ENCODE measurements at places on chromosomes 2 and 18. TPM values are rescaled to one million over a fixed set of nuclear protein-coding genes. Genes with fewer than 3 reads are reported as not detected.

DNA sequence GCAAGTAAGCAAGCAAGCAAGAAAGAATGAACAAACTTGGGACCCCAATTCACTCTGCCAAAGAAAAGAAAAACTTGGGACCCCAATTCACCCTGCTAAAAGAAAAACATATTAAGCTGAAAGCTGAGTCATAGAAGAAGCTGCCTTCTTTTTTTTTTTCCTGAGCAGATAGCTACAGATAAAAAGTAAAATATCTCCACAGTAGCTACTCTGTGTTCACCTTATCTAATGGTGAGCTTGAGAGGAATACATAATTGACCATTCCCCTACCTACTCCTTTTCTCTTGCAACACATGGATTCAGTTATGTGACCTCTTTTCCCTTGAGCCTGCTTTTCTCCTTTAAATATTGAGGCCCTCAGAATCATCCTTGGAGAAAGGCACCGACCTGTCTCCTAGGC lies 63.0 kb downstream of the MCFD2 start:
- DNase-seq: no peak
- H3K4me3 ChIP-seq: no peak overlapping the region
- H3K27ac ChIP-seq: no peak overlapping the region
- no peaks in the 10 kb centered on the region for H3K4me1 ChIP-seq

GRCh38 chr2:203987959-203988358 lies 51.4 kb downstream of the ICOS start:
- H3K36me3 ChIP-seq: no peaks in the 10 kb centered on the region
- H3K27ac ChIP-seq: peak overlapping the region; percentile 95
- peaks cover 24% of the 10 kb centered on the region for H3K4me1 ChIP-seq

Gene MYO3B
- total RNA-seq: 0.16 TPM

- H3K36me3 ChIP-seq: no peaks in the 10 kb centered on the region
- DNase-seq: no peak
- H3K4me1 ChIP-seq: no peaks in the 10 kb centered on the region
- peaks cover 18% of the 10 kb centered on the region for H3K27me3 ChIP-seq
- no peak overlapping the region for H3K27ac ChIP-seq
These were observed 226.9 kb downstream of the VAPA start for GRCh38 chr18:10140461-10141282.

Gene SERPINB11
- total RNA-seq: not detected

DNA sequence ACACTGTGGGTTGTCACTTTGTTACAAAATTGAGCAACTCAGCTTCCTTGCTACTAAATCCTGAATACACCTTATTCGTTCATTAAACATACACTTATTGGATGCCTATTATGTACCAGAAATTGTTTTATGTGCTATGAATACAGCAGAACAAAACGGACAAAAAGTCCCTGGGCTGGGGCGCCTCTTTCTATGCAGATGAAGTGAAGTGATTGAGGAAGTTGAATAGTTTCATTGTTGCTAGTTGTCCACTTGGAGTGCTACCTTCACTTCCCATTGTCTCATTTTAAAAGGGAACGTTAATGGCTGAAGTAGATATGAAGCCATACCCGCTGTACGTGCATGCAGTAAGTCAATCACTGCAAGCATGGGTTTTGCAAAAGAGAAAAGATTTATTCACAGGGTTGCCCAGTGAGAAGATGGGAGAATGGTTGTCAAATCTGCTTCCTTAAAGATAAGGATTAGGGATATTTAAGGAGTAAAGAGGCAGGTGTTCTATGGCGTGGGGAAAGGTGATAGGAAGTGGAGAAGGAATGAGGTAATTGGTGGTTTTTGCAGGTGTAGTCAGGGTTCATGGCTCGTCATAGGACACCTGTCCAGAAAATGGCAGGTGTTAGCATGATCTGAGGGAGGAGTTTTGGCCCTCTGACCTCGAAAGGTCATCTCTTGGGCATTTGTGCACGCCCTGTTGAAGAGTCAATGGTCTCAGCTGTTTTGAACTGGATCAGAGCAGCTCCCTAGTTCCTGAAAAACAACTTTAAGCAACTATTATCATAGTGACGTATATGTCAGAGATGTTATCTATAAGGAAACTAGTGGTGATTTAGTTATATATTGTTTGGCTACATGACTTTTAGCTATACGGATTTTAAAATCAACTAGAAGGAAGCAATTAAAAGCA lies 23.5 kb downstream of the TRPM8 start:
- no peaks in the 10 kb centered on the region for H3K36me3 ChIP-seq
- no peak overlapping the region for H3K27ac ChIP-seq
- peaks cover 5% of the 10 kb centered on the region for H3K4me1 ChIP-seq
- peaks cover 75% of the 10 kb centered on the region for H3K27me3 ChIP-seq
- H3K4me3 ChIP-seq: no peak overlapping the region

- H3K27ac ChIP-seq: no peak overlapping the region
- H3K4me1 ChIP-seq: no peaks in the 10 kb centered on the region
- peaks cover 14% of the 10 kb centered on the region for H3K27me3 ChIP-seq
- no peak for DNase-seq
- no peaks in the 10 kb centered on the region for H3K36me3 ChIP-seq
These were observed 32.5 kb downstream of the GAREM1 start for GRCh38 chr18:32438173-32438572.

Gene IL37
- not detected for total RNA-seq

Gene PDCD1
- total RNA-seq: 8.1 TPM
